Neuronal stem cell (in vitro differentiated cells): ENCODE measurements at places on chromosomes 2 and 18.

- no peak for DNase-seq
Measured at GRCh38 chr2:151808258-151809072, 19.8 kb downstream of the ARL5A start.

DNA sequence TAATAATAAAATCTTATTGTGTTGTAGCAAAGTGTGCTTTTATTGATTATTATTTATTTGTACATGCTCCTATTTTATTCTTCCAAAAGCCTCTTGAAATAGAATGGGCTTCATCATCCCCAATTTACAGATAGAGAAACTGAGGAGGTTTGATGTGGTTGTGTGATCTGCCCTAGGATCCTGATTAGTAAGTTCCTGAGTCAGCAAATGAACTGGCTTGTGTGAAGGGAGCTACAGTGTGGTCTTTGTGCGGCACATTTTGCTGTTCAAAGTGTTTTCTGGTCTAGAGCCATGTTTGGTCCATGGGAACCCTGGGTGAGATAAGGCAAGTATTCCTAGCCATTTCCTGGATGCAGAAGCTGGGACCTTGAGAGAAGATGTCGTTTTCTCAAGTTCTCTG is 326.9 kb downstream of the MEIS1 start:
- no peak for DNase-seq

- no peak for DNase-seq
Measured at GRCh38 chr2:233802132-233802815, 24.1 kb downstream of the MROH2A start.

- no peak for DNase-seq
Measured at GRCh38 chr18:45275367-45276113, 339.7 kb upstream of the SLC14A2 start.

GRCh38 chr18:23239885-23240608 is 104.8 kb downstream of the CABLES1 start:
- DNase-seq = no peak

- no peak for DNase-seq
Measured at GRCh38 chr18:69326094-69326493, 74.6 kb upstream of the DOK6 start.

- DNase-seq = no peak
Measured at GRCh38 chr2:50672282-50672681, 359.6 kb downstream of the NRXN1 start.

GRCh38 chr2:105747254-105747894 is 2.7 kb downstream of the NCK2 start:
- DNase-seq = no peak

DNA sequence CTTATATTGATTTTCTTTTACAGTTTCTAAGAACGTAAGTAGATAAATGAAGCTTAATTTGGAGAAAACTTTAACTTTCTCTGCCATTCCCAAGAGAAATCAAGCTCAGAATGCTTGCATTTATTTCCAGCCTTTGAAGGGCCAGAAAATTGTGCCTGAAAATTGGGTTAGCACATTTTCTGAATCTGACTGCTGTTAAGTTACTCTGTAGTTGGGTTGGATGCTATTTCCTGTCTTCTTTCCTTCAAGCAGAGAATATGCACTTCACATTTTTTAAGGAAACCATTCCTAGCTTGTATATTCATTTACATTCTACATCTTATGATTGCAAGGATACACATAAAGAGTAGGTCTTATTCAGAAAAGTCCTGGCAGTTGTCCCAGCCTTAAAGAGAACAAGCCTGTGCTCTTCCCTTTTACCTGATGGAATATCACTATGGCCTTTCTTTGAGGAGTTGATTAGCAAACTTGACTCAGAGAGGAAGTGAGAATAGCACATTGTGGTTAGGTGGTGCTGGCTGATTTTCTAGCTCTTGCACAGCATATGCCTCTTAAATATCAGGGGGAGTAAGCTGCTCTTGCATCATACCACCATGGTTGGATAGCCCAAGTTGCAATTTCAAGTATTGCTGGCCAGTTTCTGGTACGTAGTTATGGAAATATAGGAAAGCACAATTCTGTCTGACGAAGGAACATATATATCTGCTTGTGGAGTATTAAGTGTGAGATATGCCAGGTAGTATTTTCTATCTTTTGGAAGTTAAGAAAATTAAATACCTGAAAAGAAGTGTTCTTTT is 133.7 kb downstream of the COMMD1 start:
- DNase-seq = no peak

DNA sequence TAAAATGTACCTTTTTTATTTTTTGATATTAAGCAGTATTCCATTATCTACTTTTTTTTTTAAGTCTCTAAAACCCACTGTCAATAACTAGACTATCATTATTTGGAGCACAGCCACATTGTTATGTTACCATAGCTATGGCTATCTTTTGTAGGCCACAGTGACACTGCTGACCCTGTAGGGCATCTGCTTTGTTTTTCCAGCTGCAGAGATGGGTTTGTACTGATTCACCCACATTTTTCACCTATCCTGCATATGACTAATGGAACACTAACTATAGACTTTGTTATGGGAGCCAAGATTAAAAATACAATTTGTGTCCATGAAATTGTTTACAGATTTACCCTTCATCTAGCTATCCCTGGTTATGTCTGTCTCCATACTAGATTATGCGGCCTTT is 21.6 kb upstream of the OTX1 start:
- no peak for DNase-seq

GRCh38 chr2:29240601-29241000 is 125.4 kb downstream of the CLIP4 start:
- DNase-seq = no peak
